ENCODE measurements at places on chromosomes 3 and 15. TPM values are rescaled to one million over a fixed set of nuclear protein-coding genes. Genes with fewer than 3 reads are reported as not detected.
A peak's percentile ranks its signal among the peaks of the same experiment; 100 is the strongest.

GRCh38 chr3:28406241-28406640 lies 57.6 kb upstream of the AZI2 start:
- no peak for DNase-seq

DNA sequence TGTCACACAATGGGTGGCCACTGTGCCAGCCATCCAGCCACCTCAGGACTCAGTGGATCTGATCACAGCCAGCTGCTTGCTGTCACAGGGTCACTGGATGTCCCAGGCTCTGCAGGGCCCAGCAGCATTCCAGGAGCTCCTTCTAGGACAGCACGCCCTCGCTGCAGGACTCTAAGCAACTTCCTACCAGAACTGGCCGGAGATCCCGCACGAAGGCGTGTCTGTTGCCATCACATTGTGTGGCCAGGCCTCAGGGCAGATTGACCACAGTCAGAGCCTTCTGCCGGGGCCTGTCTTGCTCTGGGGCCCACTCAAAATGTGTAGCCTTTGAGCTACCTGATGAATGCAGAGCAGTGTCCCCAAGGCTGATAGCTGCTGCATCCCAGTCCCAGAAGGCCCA lies 24.6 kb downstream of the DNAJB8 start:
- DNase-seq, result no peak

DNA sequence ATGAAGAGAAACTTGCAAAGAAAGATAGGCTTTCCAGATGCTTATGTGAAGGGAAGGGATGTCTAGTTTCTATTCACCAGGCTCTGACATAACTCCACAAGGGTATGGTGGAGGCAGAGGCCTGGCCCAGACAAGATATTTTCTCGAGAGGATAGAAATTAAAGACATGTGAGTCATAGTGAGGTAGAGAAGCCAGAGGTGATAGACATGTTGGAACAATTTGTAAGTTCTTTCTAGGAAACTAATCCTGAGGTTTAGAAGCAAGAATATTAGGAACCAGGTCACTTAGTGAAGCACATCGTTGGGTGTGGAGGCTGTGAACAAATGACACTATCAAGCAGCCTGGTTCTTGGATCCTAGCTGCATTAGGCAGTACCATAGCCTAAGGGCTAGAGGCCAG lies 176.9 kb downstream of the BBX start:
- no peak for DNase-seq

MESP2 gene
- not detected for total RNA-seq

DNA sequence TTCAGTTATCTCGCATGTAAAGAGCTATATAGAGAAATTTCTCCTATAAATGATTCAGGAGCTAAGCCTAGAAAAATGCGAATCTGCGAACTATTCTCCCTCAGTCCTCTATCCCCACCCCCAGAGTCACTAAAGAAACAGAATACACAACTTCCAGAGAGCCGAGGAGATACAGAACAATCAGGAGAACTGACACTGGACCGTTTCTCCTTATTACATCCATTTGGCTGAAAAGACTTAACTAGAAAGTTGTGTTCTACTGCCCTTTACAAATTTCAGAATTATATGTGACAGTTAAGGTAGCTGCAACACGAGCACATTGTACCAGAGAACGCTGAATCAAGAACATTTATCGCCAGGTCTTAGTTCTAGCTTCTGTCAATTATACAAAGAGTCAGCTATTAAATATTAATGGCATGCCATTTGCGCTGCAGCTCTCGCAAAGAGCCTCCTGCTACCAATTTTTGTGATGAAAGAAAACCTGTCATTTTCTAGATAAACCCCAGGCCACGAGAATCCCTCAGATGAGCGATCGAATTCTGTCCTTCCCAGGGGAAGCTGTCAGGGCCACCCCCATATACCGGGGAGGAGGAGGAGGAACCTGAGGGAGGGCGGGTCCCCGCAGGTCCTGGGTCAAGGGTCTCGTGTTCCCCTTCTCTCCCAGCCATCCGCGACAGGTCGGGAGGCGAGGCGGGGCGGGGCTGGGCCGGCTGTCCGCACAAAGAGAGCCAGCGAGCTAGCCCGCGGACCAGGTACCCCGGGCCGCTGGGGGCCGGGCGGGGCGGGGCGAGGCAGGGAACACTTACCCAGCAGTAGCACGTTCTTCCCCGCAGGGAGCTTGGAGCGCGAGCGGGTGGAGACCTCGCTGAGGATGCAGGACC lies 878 bp downstream of the DYNC1LI1 start:
- DNase-seq, result peak; percentile 83

GRCh38 chr15:56016281-56016680 lies 22.9 kb upstream of the NEDD4 start:
- DNase-seq, result no peak

GRCh38 chr3:100798012-100798411 lies 88.7 kb downstream of the TFG start:
- DNase-seq, result no peak

- DNase-seq, result no peak
Measured at GRCh38 chr15:58527573-58528187, 95.9 kb downstream of the LIPC start.

DNA sequence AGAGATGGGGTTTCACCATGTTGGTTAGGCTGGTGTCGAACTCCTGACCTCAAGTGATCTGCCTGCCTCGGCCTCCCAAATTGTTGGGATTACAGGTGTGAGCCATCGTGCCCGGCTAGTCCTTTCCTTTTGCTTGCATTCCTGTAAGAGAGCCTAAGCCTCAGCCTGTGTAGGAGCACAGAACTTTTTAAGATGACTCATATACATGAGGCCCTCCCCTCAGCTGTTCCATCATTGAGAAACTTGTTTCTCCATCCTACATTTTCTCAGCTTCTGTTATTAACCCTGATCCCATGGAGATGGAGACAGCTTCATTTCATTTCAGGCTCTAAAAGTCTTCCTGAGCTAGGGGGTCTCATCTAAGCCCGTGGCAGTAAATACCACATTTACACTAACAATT lies 123.3 kb downstream of the PLOD2 start:
- no peak for DNase-seq

GRCh38 chr3:183987000-183987600 lies 30.6 kb downstream of the ABCC5 start:
- no peak for DNase-seq

DNA sequence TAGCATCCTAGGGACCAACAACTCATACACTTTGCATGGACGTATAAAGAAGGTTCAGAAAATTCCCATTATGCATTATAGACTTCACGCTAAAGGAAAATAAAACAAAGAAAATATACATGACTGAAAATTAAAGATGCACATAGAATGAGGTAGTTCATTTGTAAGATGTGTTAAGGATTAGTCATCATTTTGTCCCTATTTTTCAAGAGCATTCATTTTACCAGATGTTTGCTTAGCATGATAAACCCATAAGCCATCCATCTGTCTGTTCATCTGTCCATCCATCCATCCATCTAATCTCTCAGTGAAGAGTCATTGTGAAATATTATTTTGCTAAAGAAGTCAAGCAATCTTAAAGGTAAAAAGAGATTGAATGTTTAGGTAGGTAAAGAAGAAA lies 80.3 kb downstream of the TFG start:
- DNase-seq, result no peak

GALK2 gene
- 33.1 TPM for total RNA-seq

DNA sequence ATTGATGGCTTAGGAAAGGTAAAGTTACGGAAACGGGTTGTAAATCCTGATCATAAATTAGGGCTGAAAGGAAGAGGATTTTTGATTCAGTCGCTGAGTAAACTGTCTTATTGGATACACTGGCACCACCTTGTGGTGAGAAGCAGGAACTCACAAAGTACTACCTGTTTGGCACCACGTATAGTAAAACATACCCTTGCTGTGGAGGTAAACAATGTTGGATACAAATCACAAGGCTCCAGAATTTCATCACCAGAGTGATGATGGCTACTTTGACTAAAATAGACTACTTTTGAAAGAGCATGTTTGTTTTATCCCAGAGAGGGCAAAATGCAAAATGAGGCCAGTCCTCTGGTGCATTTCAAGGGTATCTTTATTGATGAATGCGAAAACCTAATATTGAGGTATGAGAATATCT lies 216.9 kb downstream of the IGSF11 start:
- no peak for DNase-seq

GRCh38 chr3:25889525-25889917 lies 99.6 kb downstream of the OXSM start:
- no peak for DNase-seq

DNA sequence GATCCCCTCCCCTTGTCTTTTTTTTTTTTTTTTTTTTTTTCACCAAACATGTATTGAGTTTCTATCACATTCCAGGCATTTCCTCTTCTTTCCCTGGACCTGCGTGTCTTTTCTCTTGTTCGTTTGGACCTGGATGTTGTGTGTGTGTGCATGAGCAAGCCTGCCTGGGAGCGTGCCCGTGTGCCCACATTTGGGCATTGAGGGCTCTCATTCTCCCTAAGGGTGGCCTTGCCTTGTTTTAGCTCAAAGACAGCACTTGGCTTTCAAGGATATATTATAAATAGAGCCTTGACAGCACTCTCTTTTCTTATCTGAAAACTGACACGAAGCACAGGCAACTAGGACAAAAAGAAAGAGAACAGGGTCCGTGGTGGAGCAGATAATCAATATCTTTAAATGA lies 39.0 kb upstream of the SLC25A26 start:
- DNase-seq, result no peak

KY gene
- total RNA-seq, result 3.2 TPM

- DNase-seq, result no peak
Measured at GRCh38 chr3:13300546-13301285, 119.4 kb downstream of the NUP210 start.

GRCh38 chr15:78768096-78768495 lies 43.2 kb downstream of the ADAMTS7 start:
- DNase-seq, result no peak

- no peak for DNase-seq
Measured at GRCh38 chr15:80331886-80332406, 72.2 kb upstream of the ARNT2 start.

- DNase-seq, result peak; percentile 53
Measured at GRCh38 chr15:100766243-100767000, 113.2 kb upstream of the ALDH1A3 start.
